Stimulated activated CD4-positive, alpha-beta T cell treated with anti-CD3 and anti-CD28 coated beads, TNF-alpha, amount 100 ng/mL, for 24 hours (primary cell): ENCODE measurements at places on chromosomes 6 and 20.

DNA sequence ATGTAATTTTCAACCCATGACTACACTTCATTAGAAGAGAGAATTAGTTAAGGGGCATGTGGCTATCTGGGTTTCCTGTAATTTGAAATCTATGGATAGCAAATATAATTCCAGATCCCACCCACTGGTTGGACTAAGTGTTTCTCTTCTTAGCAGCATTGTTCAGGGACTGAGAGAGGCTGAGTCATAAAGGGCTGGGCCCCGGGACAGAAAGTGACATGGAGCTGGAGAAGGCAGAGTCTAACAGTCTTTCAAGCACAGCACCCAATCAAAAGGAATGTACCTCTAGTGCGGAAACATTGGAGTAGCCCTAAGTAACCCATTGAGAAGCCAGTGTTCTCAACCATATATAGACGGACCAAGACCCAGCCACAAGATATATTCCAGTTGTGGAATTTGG lies 363.9 kb downstream of the DHX35 start:
- no peak for DNase-seq

DNA sequence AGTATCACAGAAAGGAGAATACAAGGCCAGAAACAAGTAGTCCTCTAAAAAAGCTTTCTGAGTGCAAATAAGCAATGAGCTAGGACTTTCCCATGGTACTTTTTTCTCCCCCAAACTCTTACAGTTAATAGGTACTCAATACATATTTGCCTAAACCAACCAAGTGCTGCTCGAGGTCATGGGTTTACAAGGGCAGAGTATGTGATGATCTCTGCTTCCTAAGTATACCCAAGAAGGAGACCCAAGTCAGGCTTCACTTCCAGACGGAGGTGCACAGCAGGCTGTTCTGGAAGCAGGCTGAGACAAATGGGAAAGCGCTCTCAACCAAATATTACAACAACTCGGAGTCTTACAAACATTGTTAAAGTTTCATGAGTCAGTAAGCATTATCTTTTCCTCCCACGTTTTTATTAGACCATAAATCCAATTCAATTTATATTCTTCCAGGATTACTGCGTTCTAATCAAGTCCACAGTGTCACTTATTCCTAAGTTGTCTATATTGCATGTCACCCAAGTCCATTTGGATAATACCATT lies 8.1 kb downstream of the FYN start:
- no peak for DNase-seq

GRCh38 chr20:8670893-8671215 lies 398.0 kb upstream of the PLCB4 start:
- no peak for DNase-seq

GRCh38 chr6:156396791-156397418 lies 380.3 kb upstream of the ARID1B start:
- no peak for DNase-seq

DNA sequence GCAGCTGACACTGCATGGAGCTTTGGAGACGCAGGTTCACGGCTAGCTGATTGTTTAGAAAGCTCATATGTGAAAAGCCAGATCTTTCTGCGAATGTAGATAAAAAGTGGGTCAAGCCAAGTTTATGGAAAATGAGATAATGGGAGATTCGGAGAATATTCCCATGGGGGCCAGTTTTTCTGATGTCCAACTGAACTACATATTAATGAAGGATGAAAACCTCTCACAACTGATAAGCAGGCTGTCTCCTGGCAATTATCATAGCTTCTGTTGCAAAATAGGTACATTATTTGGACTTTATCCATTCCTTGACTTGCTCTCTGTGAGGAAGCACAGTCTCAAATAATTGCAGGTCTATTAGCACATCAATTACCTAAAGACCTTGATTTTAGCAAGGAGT lies 21.1 kb downstream of the HDGFL1 start:
- no peak for DNase-seq

GRCh38 chr6:128209771-128210170 lies 308.9 kb upstream of the THEMIS start:
- no peak for DNase-seq

- DNase-seq: no peak
Measured at GRCh38 chr6:25659633-25660368, 7.8 kb downstream of the SCGN start.

DNA sequence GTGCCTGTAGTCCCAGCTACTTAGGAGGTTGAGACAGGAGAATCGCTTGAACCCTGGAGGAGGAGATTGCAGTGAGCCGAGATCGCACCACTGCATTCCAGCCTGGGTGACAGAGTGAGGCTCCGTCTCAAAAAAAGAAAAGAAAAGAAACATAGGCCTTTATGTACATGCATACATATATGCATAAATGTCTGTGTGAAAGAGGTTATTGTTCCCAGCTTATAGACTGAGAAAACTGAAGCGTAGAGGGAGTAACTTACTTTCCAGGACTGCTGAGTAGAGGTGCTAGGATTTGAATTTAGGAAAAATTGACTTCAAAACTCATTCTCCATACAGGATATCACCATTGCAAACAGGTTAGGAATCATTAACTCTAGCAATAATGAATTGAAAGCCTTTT lies 32.0 kb downstream of the CTNNBL1 start:
- no peak for DNase-seq
